ENCODE measurements at places on chromosomes 16 and 17.

DNA sequence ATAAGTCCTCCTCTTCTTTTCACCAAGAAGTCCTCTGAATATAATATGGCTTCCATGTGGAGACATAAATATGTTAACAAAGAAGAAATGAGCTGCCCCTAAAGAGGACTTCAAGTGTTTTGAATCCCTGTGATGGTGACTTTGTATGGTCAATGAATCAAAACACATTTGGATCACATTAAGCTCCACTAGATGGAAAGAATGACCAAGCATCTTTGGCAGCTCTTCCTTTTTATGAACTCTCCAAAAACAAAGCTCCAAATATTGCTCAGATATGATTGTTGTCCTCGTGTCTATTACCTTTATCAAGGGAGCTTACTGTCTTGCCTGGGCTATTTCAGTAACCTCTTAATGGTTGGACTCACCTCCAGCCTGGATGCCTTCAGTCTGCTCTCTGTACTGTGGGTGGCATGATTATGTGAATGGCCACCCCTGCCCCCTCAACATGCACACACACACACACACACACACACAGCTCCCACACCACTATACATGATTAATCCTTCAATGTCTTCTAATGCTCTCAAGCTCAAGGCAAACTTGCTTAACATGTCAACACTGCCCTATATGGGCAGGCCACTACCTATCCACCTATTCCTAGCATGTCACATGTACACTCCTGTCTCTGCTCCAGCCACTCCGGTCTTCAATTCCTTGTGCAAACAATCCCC lies 346.6 kb upstream of the SALL1 start:
- no peak for DNase-seq

GRCh38 chr16:29675811-29676643 lies 3.0 kb upstream of the QPRT start:
- peak; percentile 5 for DNase-seq

- no peak for DNase-seq
Observed at GRCh38 chr17:48869821-48870318, 22.7 kb upstream of the ATP5MC1 start.

GRCh38 chr16:1534021-1535020 lies 855 bp downstream of the TMEM204 start:
- DNase-seq, result no peak

DNA sequence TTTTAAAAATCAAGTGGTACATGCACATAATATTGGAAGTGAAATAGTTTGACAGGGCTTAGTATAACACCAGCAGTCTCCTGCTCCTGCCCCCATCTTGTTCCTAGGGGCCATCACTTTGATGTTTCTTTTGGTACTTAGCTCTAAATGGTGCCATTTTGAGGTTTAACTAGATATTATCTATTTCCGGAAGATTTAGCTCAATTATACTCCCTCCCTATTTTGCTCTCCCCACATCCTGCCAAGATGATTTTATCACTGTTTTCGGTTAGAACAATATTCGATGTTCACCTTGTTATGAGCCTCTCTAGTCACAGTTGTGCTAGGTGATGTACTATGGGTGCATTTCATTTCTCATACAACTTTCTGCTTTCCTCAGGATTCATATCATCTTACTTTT lies 20.0 kb upstream of the SLC35G3 start:
- DNase-seq, result no peak

- no peak for DNase-seq
Observed at GRCh38 chr16:8109510-8110369, 480.6 kb downstream of the TMEM114 start.

DNA sequence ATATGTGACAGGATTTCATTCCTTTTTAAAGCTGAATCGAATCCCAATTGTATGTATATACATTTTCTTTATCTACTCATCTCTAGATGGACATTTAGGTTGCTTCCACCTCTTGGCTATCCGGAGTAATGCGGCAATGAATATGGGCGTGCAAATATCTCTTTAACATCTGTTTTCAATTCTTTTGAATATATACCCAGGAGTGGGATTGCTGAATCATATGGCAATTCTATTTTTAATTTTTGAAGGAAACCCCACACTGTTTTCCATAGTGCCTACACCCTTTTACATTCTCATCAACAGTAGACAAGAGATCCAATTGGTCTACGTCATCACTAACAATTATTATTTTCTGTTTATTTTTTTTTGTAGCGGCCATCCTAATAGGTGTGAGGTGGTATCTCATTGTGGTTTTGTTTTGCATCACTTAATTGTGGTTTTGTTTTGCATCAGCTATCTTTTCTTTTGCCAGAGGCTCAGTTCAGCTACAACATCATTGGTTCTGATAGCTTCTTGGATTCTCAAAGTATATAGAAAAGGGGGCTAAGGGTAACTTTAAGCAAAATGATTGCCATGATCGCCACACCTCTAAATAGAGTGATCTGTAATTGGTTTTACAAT lies 25.6 kb upstream of the MAP2K6 start:
- DNase-seq, result no peak

DNA sequence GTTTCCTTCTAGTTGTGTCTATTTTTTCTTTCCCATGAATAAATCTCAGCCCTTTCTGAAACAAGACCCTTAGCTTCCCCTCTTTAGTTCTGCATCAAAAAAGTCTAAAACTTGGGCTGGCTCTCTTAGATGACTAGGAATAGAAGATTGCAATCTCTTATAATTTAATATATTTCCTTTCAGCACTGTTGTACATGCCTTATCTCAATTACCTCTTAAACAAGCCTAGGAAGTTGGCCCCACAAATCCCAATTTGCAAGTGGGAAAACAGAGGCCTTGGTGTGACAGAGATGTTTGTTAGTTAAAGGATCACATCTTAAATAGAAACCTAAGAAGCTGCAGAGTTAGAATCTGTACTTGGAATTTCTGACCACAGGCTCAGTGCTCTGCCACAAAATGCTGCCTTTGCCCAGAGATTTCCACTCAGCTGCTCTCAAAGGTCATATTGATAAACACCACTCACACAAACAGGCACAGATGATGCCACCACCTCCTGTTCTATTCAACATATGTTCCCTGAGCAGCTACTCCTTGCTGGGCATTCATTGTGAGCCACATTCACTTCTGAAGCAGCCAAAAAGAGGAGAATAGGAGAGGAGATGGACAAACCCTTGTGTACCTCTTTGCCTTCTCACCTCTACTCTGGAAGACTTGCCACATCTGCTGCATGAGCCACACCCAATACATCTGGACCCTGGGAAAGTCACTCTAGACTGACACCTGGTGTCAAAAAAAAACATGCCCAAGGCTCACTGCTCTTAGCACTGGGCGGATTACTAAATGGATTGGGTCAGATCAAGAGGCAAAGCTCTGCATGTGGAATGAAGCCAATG lies 5.5 kb downstream of the CCDC182 start:
- peak; percentile 13 for DNase-seq

GRCh38 chr17:7403043-7403726 lies 712 bp downstream of the TMEM256 start:
- no peak for DNase-seq

- peak; percentile 80 for DNase-seq
Observed at GRCh38 chr17:7280519-7281073, 922 bp upstream of the SLC2A4 start.

DNA sequence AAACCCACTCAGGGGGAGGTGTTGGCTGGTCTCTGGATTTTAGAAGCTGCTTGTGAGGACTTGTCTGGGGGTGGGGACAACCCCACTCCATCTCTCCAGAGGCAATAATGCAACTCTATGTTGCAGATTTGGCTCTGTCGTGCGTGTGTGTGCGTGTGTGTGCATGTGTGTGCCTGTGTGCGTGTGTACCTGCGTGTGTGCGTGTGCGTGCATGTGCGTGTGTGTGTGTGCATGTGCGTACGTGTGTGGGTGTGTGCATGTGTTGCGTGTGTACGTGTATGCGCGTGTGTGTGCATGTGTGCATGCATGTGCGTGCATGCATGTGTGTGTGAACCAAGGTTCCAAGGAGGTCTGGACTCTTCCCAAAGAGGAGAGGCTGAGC lies 120.4 kb upstream of the LHX1 start:
- DNase-seq, result no peak

GRCh38 chr16:55136356-55137150 lies 187.4 kb upstream of the IRX6 start:
- no peak for DNase-seq

DNA sequence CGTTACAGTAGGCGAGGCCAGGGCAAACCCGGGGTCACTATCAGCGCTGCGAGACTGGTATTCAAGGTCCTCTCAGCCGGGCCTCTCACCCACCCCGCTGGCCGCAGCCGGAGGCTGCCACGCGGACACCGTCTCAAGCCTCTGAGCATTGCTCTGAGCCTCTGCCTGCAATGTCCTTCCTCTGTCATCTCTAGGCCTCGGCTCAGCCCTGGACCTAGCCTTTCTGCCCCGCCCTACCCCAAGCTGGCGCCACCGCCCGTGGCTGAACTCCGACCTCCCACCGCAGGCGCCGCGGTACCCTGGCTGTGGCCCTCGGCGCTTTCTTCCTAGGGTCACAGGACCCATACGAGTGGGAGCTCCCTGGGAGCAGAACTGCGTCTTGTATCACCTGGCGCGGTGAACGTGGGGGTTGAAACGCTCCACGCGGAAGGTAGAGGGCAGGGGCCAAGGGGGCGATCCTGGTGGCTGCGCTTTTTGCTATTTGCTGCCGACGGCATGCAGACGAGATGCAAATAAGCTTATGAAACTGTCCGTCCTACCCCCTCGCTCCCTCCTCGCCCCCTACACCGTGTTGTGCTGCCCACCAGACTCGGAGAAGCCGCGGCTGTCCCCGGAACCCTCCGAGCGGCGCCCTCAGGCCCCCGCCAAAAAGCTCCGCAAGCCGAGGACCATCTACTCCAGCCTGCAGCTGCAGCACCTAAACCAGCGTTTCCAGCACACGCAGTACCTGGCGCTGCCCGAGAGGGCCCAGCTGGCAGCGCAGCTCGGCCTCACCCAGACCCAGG lies 3.7 kb downstream of the DLX4 start:
- DNase-seq, result no peak

DNA sequence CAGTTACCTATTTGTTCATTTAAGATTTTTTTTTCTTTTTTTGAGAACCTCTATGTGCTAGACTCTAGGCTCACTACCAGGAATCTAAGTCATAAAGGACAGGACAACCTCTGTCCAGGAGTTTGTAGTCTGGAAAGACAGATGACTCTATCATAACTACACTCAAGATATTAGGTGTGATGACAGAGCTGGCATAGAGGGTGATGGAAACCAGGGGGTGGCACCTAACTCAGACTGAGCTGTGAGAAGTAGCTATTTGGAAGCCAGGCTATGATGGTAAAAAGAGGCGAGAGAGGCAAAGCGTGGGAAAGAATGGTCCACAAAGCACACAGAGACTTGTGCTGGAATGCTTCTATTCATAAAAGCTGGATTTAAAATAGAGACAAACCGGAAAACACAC lies 372.3 kb downstream of the SEC14L1 start:
- DNase-seq, result no peak

DNA sequence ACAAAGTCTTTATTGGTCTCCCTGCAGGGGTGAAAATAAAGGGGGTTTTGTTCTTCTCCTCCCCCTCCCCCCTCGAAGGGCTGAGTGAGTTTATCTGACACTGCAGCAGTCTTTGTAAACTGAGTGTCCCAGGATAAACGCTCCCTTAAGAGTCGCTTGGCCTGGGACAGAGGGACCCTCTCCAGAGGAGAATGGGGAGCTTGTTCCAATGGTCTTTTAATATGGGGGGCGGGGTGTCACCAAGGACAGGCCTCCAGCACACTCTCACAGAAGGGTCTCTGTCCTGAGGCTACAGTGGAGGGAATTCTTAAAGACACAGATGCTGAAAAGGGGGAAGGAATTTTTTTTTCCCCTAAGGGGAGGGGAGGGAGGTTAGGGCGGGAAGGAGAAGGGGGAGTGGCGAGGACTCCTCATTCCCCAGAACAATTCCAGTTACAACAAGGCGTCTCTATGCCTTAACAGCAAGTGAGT lies 455.5 kb downstream of the SOX9 start:
- no peak for DNase-seq

- no peak for DNase-seq
Observed at GRCh38 chr16:75361936-75362335, 71.4 kb downstream of the CFDP1 start.

- no peak for DNase-seq
Observed at GRCh38 chr17:63222655-63223054, 223.5 kb downstream of the CYB561 start.

DNA sequence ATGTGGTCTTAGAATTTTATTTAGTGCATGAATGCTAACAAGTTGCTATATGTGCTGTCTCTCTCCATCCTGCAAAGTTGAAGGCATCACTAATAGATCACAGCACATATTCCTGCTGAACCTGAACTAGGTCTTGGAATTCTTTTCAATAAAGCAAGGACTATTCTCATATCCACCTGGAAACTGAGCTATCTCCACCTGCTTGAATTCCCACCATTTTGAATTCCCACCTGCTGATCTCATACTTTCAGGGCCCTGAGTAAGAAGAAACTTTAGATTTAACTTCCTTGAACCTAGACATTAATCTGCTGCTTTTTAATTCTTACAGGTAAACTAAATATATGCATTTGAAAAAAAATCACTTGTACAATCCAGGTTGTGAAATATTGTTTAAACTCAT lies 445.3 kb upstream of the CCL2 start:
- no peak for DNase-seq

GRCh38 chr16:9602189-9602588 lies 510.7 kb downstream of the HAPSTR1 start:
- no peak for DNase-seq

DNA sequence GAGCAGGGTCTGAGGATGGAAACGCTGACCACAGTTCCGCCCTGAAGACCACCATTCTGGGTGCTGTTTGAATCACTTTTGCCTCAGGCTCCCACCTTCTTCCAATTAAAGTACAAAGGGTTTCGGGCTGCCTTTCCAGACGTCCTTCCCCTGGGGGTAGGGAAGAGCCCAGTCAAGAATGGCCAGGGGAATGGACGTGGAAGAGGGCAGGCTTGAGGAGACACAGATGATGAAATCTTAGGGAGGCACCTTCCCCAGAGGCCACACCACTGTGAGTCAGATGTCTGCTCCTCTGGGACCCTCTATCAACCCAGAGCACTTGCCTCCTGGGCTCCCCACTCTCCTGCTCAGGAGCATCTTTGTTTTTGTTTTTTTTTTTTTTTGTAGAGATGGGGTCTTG lies 27.5 kb upstream of the MTSS2 start:
- DNase-seq, result no peak

GRCh38 chr16:12494661-12495060 lies 309.0 kb downstream of the CPPED1 start:
- no peak for DNase-seq

GRCh38 chr16:73122604-73123391 lies 74.9 kb upstream of the ZFHX3 start:
- no peak for DNase-seq

- DNase-seq, result no peak
Observed at GRCh38 chr16:71895679-71896365, 491 bp downstream of the IST1 start.

DNA sequence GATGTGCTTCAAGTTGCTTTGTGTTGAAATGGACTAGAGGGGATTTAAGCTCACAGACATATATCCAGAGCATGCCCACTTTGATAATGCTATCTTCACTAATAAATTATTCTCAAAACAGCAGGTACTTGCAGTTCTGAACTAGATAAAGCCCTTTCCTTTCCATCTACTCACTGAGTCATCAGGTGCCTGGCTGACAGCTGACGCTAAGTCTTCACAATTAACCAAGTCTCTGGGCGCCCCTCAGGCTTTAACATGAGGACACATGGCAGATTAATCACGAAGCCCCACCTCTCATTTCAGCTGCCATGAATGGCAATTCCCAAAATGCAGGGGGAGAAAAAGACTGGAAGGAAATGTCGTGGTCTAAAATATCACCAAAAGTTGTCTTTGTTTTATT lies 29.5 kb upstream of the CRISPLD2 start:
- DNase-seq, result no peak

- peak; percentile 86 for DNase-seq
Observed at GRCh38 chr16:54080524-54081008, 206.0 kb downstream of the IRX3 start.

All from Panc1 (cell line).